KBM-7 (cell line): ENCODE measurements at places on chromosomes 12 and 14.
A peak's percentile ranks its signal among the peaks of the same experiment; 100 is the strongest.

DNA sequence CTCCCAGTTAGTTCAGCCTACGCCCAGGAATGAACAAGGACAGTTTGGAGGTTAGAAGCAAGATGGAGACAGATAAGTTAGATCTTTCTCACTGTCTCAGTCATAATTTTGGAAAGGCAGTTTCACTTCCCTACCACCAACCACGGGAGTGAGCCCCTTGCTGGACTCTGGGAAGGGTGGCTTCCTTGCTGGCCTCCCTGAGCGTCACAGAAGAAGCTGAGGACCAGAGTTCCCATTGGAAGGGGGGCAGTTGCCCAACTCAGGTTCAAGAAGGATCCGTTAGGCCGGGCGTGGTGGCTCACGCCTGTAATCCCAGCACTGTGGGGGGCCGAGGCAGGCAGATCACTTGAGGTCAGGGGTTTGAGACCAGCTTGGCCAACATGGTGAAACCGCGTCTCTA, 106.2 kb upstream of the MAX start:
- DNase-seq, result no peak

- DNase-seq, result peak; percentile 59
Observed at GRCh38 chr12:46983959-46984841, 95.2 kb upstream of the PCED1B start.

GRCh38 chr12:52434081-52434733, at the start of gene KRT75:
KRT75 (minus strand) TSS chr12:52434371; CDS start chr12:52434304, 67 bp downstream.
- no peak for DNase-seq

- no peak for DNase-seq
Observed at GRCh38 chr14:30883508-30884294, 9.3 kb downstream of the COCH start.

GRCh38 chr14:56659378-56659777, 79.8 kb downstream of the TMEM260 start:
- DNase-seq, result no peak

GRCh38 chr14:94145902-94146527, 16.6 kb upstream of the IFI27L2 start:
- DNase-seq, result peak; percentile 26

DNA sequence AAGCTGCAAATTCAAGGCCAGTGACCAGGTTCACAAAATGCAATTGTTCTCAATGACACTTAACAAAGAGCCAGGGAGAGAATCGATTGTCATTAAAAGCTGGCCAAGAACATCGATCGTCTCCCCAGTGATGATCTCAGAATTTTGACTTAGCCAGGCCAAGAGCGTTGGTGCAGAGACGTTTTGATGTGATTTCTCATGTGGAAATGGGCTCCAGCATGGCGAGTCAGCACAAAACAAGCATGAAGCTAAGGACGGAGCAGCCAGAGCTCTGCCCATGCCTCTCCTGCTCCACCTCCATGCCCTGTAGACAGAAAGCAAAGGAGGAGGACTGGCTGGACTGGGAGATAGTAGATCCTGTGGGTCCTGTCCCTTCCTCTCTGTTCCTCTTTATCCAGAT, 270.8 kb downstream of the FOXN3 start:
- no peak for DNase-seq

GRCh38 chr12:125208942-125209341, 143.7 kb downstream of the AACS start:
- no peak for DNase-seq

DNA sequence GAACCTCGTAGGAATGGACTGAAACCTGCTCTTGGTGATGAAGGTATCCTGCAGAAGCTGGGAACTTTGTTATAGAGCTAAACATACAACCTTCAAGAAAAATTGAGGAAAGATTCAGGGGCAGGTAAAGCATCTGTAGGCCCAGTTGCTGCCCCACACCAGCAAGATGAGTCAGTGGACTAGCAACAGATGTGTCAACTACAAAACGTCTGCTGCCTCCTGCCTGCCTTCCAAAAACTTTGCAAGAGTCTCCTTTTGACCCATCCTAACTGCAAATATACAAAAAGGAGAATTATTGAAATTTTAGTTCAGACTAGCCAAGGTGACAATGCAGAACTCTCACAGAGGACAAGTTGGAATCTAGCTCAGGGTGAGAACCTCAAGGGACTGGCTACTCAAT, 60.9 kb upstream of the TMTC1 start:
- DNase-seq, result no peak

- no peak for DNase-seq
Observed at GRCh38 chr14:21476523-21476924, 235 bp downstream of the RAB2B start.

DNA sequence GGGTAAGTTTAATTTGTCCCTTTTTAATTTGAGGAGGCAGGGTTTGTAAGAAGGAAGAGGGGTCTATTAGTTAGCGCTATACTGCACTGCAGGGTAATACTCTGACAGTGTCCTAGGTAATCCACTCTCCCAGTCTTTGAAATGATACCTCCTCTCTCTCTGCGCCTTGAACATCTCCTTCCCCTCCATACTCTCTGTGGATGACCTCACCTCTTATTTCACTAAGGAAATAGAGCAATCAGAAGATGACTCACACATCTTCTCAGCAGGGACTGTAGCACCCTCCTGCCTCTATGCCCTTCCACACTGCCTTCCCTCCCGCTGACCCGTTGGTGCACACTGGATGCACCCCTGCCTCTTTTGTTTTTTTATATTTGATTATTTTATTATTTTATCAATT, 94.2 kb downstream of the GRIP1 start:
- DNase-seq, result no peak

DNA sequence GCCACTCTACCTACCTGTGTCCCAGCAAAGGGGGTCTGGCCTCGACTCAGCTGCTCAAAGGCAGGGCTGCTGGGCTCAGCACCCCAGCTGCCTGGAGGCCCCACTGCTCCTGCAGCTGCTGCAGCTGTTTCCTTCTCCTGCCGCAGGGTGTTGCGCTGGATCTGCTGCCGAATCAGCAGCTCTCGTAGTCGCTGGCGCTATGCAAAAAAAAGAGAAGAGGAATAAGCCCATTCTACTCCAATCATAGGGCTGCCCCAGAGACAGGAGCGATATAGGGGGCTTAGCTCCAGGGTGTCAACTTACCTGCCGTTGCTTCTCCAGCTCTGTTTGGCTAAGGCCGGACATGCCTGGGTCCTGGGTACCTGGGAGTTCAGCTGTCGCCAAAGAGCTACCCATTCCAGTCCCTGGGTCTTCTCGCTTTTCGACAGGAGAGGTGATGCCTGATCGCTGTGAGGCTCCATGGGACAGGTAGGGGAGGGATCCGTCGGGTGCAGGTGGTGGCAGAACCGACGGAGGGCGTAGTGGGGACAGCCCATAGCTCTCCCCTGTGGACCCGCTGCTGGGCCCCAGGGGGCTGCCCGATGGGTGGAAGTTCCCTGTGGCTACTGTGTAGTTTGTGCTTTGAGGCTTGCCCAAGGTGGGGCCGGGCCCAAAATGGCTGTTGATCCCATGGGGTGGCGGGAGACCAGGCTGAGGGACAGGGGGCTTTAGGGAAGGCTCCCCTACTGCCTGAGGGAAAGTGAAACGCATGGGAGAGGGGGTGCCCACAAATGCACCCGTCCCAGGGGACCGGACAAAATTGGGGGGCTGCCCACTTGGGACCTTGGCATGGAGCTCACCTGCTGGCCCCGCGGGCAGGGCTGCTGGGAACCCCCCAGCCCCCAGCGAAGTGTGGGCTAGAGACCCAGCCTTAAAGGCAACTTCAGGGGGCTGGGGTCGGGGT, 20.9 kb downstream of the KMT2D start:
- no peak for DNase-seq

- peak; percentile 17 for DNase-seq
Observed at GRCh38 chr12:63845726-63846125, 1.2 kb downstream of the SRGAP1 start.
